ENCODE measurements at places on chromosomes 7 and 10.

GRCh38 chr7:144782883-144783282 is 53.0 kb downstream of the TPK1 start:
- DNase-seq = no peak

GRCh38 chr10:27680691-27681605 is 64.7 kb downstream of the MKX start:
- no peak for DNase-seq

DNA sequence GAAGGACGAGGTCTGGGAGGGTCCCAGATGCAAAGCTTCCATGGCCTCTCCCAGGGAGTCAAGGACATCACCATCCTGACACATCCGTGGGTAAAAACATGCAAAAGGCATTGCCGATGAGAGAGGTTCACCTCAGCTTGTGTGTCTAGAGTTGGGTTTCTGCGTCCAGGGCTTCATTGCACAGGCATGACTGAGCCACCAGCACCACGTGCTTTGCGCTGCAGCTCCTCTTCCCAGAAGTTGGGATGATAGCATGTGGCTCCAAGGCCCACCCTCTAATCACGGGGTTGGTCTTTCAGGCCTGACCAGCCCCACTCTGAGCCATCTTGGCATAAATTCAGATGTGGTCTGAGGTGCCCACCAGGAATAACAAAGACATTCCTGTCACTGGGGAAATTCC is 7.1 kb upstream of the RASGEF1A start:
- DNase-seq = no peak

GRCh38 chr10:32141018-32141807 is 85.0 kb upstream of the KIF5B start:
- no peak for DNase-seq

- DNase-seq = no peak
These were observed 37.7 kb downstream of the NAMPT start for GRCh38 chr7:106246902-106247711.

- no peak for DNase-seq
These were observed 125.7 kb downstream of the ARHGAP21 start for GRCh38 chr10:24597961-24598360.

GRCh38 chr10:123759501-123760031 is 93.4 kb downstream of the GPR26 start:
- no peak for DNase-seq

GRCh38 chr10:48541144-48541795 is 63.6 kb downstream of the ARHGAP22 start:
- no peak for DNase-seq

GRCh38 chr10:126042354-126042753 is 146.0 kb downstream of the FANK1 start:
- DNase-seq = no peak
